ENCODE measurements at places on chromosomes 3 and 15.

- peak; percentile 52 for DNase-seq
Observed at GRCh38 chr3:69014022-69014580, 617 bp upstream of the EOGT start.

DNA sequence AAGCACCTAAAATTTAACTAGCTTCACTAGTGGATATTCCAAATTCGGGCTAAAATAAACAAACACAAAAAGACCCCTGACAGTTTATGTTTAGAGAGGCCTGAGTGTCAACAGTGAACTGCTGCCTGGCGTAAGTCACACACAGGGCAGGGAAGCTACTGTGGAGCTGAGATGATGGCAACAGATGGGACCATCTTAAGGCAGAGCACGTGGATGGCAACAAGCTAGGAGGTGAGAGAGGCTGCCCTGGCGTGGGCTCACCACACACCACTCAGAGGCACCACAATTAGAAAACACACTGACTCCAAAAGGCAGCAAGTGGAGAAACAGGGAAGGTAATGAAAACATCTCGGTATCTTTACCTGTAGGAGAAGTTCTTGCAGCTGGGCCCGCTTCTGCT lies 93.3 kb downstream of the ATP1B3 start:
- DNase-seq = no peak

- DNase-seq = no peak
Observed at GRCh38 chr15:63118854-63119253, 2.8 kb upstream of the LACTB start.

- no peak for DNase-seq
Observed at GRCh38 chr3:140162551-140162950, 227.6 kb downstream of the CLSTN2 start.

DNA sequence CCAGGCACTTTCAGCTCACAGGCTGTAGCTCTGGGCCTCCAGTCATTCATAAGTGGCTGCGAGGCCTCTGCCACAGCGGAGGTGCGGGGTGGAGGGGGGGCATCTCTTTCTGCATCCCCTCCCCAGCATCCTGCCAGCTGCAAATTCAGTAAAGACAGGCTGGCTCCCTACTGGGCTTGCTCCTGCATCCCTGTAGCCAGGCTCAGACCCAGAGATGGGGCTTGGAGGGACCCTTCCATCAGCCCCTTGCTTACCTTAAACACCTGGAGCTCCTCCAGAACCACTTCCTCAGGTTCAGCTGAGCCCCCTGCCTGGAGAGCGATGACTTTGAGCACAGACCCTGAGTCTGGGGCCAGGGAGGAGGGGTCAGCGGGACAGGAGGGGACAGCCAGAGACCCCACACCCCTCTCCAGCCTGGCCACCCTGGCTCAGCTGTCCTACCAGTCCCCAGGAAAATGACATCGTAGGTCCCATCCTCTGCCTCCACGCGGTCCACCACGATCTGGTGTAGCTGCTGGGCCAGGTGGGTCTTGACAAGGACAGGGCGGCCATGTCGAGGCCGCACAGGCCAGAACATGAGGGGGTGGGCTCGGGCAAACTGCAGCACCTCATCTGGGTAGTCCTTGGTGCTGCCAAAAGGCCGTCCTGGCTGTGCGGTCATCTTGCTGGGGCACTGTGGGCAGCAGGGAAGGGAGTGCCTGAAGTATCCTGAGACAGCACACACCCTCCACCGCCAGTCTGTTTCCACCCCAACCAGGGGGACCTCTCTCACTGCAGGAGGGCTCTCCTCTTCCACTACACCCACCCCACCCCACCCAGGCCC lies 5.3 kb downstream of the SEMA3G start:
- no peak for DNase-seq

GRCh38 chr3:113277414-113277813 lies 66.1 kb downstream of the BOC start:
- no peak for DNase-seq

DNA sequence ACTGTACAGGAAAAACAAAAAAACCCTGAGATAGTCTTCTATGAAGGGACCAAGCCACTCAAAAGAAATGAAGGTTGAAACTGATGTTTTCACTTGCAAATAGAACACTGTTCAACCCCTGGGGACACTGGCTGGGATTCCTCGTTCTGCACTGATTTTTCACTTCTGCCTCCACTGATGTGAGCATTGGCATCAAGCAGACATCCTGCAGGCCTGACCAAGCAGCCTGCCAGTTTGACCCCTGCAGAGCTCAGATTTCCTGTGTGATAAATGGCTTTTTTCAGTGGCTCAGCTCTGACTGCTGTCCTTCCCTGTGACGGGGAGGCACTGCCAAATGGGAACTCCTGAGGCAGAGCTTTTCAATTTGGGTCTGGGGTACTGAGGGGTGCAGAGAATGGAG lies 50.0 kb downstream of the RASGRP1 start:
- no peak for DNase-seq

DNA sequence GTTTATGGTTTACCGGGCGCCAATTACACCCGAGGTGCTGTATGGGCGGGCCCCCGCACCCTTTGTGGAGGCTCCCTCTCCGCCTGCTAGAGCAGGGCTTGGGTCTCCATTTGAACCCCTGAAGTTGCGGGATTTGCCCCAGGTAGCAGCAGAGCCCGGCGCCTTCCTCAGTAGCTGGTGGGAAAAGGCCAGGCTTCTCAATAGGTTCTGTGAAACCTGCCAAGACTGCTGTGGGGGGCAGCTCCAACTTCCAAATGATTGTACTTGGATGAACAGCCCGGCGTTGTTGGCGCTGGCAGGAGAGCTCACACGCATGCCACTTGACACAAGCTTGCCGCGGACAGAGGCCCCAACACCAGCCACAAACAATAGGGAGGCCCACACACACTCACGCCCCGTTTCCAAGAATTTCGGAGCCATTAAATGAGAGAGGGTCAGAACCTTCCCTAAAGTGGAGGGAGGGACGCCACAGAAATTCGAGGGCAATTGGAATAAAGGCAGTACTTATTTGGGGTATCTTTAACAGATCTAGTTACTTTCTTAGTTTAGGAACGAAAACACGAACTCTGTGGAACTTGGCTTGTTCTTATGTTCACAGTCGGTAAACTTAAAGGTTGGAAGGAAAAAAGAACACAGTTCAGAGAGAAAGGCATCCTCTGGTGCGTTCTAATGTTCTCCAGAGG lies 1.4 kb downstream of the EPHB3 start:
- DNase-seq = peak; percentile 15

GRCh38 chr3:120526011-120526870 lies 69.9 kb upstream of the NDUFB4 start:
- no peak for DNase-seq
